ENCODE measurements at places on chromosomes 3 and 15.

DNA sequence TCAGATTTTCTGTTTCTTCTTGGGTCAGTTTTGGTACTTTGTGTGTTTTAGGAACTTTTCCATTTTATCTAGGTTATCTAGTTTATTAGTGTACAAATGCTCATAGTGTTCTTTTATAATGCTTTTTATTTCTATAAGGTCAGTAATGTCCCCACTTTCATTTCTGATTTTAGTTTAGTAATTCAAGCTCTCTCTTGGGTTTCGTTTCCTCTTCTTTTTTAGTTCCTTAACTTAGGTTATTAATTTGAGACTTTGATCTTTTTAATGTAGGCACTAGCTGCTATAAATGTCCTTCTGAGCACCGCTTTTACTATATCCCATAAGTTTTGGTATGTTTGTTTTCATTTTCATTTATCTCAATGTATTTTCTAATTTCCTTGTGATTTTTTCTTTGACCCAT, 27.0 kb upstream of the CD200R1L start:
- no peak for DNase-seq

DNA sequence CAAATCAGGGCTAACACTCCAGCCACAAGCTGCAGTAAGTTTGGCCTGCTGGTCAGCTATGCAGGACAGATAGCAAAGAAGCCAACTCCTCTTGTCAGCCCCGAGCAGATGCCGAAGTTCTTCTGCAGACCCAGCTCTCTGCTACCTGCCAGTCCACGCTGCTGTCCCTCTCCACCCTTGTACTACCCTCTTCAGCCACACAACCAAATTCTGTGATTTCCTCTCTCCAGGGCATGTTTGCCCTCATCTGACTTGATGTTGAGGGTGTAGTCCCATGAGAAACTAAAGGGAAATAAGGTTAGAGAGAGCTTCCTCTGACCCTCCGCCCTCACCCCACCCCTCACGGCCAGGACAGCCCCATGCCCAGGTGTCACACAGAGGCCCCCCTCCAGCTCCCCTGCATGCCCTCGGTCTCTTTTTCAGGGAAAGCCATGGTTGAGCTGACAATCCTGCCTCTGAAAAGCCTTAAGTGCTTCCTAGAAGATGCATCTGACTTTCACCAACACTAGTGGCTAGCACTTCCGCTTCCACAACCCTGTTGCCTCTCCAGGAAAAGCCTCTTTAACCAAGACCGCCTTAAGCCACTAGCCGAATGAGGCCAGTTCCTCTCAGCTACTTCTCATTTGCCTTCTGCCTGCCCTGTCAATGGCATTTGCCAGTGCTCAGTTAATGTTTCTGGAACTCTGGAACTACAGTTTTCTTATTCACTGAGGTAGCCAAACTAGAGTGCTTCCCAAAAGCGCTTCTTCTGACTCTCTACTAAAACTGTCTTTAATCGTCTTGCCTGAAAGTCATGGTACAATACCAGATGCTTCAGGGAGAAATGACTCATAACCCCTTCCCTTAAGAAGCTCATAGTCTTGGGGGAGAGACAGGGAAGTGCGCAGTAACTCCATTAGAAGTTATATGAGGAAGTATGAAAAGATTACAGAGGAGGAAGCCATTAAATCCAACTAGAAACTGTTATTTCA, 300.4 kb upstream of the STT3B start:
- DNase-seq, result no peak

DNA sequence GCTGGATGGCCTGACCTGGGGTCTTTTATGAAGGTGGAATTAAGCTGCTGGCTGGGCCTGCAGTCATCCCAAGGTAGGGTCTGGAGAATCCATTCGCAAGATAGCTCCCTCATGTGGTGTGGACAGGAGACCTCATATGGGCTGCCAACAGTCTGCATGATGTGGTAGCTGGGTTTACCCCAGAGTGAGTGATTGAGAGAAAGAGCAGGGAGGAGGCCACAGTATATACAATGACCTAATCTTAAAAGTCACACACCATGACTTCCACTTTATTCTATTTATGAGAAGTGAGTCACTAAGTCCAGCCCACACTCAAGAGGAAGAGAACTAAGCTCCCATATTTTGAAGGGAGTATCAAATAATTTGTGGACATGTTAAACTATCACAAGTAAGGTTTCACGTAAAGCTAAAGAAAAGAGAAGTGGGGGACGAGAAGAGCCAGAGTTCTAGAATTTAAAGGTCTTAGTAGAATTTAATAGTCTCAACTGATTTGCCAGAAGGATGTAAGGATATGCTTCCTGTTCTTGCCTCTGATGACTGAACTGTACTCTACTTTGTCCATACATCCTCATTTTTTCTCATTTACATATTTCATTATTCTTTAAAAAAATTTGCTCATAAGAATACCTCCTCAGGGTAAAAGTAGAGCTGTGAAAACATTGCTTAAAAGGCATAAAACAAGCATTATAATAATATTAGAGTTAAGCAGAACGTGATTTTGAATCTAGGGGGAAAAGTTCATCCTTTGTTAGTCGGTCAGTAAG, 184.4 kb downstream of the PEX5L start:
- no peak for DNase-seq

- DNase-seq, result no peak
These were observed 25.5 kb upstream of the MNS1 start for GRCh38 chr15:56490461-56490860.

DNA sequence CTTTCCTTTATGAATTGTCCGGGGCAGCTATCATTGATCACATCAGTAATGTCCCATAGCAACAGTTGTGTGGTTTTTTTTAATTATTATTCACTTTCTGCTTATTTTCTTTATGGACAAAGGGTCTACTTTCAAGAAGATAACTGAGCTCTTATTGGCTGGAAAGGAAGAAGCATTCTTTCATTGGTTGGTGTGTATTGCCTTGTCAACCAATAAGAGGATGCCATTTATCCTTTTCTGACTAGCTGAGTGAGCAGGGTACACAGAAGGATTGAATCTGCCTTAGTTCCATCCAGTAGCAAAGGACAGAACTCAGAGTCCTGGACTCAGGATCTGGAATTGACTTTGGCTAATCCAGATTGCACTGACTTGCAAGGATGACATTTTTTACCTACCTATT, 13.2 kb upstream of the AEN start:
- DNase-seq, result no peak

DNA sequence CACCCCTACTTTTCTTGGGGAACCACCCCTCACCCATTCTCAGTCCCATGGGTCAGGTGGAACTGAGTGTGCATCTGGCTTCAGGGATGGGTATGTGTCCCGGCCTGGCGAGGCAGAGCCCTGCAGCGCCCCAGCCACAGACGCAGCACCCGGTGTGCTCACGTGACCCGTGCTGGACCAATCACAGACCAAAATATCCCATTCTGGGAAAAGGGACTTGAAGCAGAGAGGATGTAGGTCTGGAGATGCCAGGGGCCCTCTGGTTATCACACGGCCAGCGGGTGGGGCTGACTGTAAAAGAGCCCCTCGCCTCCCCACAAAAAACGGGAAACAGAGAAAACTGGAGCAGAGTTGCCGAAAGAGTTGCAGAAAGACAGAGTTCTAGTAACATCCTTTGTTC, 138.0 kb upstream of the RAD18 start:
- DNase-seq, result peak; percentile 94
